Activated naive CD4-positive, alpha-beta T cell (primary cell): ENCODE measurements at places on chromosomes 2 and 18.

- no peak for DNase-seq
Observed at GRCh38 chr18:6646801-6647200, 82.7 kb upstream of the ARHGAP28 start.

- DNase-seq = no peak
Observed at GRCh38 chr2:32824070-32824809, 122.5 kb upstream of the LTBP1 start.

DNA sequence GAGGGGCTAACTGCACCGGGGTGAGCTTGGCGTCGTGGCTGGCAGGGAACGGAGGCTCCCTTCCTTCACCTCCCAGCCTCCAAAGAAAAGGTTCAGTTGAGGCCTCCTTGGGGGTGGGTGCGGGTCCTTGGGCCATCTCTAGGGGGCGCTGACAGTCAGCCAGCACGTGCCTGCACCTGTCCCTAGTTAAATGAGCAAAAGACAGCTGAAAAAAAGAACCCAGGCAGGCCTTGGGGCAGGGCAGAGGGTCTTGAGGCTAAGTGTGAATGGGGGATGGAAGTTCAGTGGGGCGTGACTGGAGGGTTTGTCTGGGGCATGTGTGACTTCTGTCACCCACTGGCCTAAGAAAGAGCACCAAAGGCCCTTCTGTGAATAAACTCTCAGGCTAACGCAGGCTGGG lies 56.4 kb downstream of the ZFP36L2 start:
- DNase-seq = no peak

GRCh38 chr18:21369146-21369545 lies 127.1 kb downstream of the GREB1L start:
- no peak for DNase-seq

GRCh38 chr2:238578256-238578655 lies 151.5 kb downstream of the ASB1 start:
- no peak for DNase-seq
